ENCODE measurements at places on chromosomes 7 and 10. TPM values are rescaled to one million over a fixed set of nuclear protein-coding genes. Genes with fewer than 3 reads are reported as not detected.

SGCE gene
- total RNA-seq, result 50.4 TPM

VAX1 gene
- total RNA-seq, result 1.4 TPM

PLEKHS1 gene
- not detected for total RNA-seq

ZNF804B gene
- total RNA-seq, result not detected

DENND11 gene
- total RNA-seq, result 6.0 TPM

CALHM1 gene
- total RNA-seq, result not detected

All from A549 treated with CpdA at 1 μM for 4 hours (cell line).